ENCODE measurements at places on chromosomes 6 and 20. TPM values are rescaled to one million over a fixed set of nuclear protein-coding genes. Genes with fewer than 3 reads are reported as not detected.

DNA sequence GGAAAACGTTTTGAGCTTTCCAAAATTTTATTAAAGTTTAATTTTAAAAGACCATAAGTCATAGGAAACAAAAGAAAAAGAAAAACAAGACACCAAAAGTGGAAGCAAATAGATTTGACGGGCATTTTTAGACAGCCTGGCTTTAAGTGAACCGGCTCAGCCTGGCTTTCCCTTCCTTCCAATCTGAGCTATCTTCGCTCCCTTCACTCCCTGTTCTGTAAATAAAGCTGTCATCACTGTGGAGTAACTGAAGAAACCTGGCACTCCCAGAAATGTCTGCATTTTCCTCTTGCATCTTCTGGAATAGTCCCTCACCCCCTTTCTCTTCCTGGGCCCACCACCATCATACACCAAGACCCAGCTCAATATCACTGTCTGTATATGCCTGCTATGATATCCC is 131.9 kb downstream of the IMPG1 start:
- no peak for DNase-seq

DNA sequence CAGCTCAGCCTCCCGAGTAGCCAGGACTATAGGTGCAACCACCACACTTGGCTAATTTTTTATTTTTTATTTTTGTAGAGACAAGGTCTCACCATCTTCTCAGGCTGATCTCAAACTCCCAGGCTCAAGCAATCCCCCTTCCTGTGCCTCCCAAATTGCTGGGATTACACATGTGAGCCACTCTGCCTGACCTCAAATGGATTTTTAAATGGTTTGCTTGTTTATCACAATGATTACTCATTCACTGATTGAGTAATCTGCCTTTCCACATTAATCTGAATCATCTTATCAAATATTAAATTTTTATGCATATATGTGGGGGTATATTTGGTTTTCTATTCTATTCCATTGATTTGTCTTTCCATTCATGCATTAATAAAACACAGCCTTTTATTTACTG is 9.4 kb upstream of the KHDC1L start:
- DNase-seq, result no peak

- no peak for DNase-seq
Observed at GRCh38 chr6:39178235-39178634, 51.0 kb downstream of the KCNK5 start.

RAET1L gene
- total RNA-seq, result 0.53 TPM

DNA sequence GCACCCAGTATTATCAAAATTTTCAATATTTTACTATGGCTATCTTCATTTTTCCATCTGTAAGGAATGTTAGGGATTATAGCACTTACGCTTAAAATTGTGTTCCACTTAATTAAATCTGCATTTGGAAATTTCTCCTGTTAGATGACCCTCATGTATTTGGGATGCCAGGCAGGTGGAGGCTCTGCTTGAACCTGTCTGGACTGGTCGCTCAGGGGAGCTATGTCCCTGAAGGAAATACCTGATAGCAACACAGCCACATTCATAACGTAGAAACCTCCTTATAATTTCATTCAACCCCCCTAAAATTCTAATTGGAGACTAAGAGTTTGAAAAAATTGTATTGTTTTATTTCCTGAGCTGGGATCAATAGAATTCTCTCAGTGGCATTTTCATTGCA is 636.0 kb upstream of the MMS22L start:
- DNase-seq, result no peak

TTK gene
- total RNA-seq, result 0.52 TPM

DNA sequence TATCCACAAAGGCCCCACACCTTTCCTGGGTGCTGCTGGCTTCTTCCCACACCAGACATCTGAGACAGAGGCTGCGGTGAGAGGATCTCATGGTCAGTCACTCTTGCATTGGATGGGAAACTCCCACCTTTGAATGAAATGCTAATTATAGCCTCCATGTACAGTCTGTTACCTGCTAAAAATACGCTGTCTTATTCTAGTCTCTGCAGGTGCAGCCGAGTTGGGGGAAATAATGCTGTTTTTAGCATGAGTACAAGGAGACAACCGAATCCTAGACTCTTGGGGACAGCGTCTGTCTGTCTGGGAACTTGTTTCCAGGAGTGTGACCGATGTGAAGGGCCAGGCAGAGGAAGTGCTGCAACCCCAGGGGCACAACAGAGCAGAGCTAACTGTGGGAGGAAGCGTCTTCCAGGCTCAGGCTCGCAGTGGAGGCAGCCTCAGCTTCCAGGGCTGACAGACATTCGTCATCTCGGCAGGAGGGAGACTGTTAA is 286.2 kb downstream of the PREX1 start:
- DNase-seq, result no peak

DNA sequence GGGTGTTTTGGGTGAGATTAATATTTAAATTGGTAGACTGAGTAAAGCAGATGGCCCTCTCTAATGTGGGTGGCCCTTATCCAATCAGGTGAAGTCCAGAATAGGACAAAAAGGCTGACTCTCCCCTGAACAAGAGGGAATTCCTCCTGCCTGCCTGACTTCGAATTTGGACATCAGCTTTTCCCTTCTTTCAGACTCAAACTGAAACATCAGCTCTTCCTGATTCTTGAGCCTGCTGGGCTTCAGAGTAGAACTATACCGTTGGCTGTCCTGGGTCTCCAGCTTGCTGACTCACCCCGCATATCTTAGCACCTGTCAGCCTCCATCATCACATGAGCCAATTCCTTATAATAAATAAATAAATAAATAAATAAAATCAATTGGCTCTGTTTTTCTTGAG is 15.0 kb upstream of the TGM6 start:
- DNase-seq, result no peak

- DNase-seq, result no peak
Observed at GRCh38 chr20:1808101-1808500, 87.1 kb upstream of the SIRPA start.

SNX5 gene
- 28.1 TPM for total RNA-seq

DNA sequence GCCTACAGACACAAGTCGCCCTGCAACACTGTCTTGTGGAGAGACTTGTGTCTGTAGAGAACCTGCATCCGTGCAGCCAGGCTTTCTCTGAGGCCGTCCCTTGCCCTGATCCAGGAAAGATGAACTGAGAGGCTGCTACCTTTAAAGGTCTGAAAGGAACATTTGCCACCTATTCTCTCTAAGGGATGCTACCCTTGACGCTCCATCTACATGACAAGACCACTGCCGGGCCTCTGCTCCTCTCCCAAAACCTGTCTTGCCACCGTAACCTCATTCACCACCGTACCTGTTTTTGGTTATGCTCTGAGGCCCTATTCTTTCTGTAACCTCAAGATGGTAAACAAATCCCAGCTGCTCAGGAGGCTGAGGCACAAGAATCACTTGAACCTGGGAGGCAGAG is 73.9 kb downstream of the FOXF2 start:
- DNase-seq, result no peak

DNA sequence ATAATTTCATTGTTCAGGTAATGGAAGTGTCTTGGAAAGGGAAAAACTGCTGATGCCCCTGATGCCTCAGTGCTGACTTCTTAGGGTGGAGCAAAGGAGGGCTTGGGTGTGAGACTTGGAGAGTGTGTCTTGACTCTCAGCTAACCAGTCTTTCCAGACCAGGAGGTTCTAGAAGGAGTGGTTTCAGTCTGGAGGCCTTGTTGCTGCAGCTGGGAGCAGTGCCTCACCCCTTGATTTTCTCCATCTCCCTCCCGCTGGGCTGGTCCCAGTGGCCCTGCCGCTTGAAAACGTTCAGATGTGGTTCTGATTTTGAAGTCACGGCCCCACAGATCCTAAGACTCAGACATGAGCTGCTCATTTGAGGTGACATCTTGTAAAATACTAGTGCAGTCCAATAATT is 5.4 kb downstream of the DSP start:
- DNase-seq, result no peak

- DNase-seq, result peak; percentile 67
Observed at GRCh38 chr6:144488590-144488989, 203.5 kb downstream of the UTRN start.

KCNB1 gene
- total RNA-seq, result 0.28 TPM

GRCh38 chr6:135813401-135813800 is 38.1 kb upstream of the PDE7B start:
- no peak for DNase-seq

ID4 gene
- total RNA-seq, result 11.8 TPM

DNA sequence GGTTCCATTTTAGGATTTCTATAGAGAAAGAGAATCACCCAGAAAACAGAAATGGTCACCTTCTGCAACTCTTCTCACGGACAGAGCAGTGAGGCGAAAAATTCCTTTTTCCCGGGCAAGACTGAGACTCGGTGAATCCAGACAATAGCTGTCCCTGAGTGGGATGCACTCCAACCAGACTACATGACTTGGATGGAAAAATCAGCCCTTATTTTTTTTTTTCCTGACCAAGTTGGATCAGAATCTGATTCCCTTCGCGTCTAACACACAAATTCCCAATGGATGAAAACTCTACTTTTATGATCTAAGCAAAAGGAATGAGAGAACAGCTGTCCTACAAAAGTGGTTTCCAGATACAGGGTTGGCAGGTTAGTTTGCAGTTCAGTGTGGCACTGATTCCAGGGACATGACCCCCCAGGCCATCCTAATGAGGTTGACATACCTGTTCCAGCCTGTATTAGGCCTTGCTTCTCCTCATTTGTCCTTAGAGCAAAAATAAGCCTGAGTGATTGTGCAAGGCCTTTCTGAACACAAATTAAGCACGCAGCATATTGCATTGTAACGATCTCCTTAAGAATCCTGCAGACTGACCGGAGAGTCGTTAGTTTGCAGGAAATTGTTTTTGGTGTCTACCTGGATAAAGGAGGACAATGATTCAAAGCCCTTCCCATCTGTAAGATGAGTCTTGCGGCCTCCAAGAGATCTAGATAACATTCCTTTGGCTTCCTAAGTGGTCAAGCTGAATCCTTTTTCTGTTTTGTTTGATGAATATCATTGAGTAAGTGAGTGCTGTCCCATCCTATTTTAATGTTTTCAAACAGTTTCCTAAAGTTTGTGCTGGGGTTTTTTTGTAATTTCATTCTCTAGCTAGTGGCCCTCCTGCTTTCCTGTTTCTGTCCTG is 1.5 kb upstream of the NEDD9 start:
- no peak for DNase-seq

GRCh38 chr6:124433387-124434160 is 528.7 kb upstream of the RNF217 start:
- DNase-seq, result no peak

- no peak for DNase-seq
Observed at GRCh38 chr6:100138346-100139022, 144.5 kb upstream of the MCHR2 start.

CCN6 gene
- not detected for total RNA-seq

SNX9 gene
- 27.4 TPM for total RNA-seq

GRCh38 chr6:167470836-167471547 is 146.1 kb downstream of the TTLL2 start:
- no peak for DNase-seq

- DNase-seq, result no peak
Observed at GRCh38 chr6:141437685-141438084, 695.0 kb upstream of the GJE1 start.

DNA sequence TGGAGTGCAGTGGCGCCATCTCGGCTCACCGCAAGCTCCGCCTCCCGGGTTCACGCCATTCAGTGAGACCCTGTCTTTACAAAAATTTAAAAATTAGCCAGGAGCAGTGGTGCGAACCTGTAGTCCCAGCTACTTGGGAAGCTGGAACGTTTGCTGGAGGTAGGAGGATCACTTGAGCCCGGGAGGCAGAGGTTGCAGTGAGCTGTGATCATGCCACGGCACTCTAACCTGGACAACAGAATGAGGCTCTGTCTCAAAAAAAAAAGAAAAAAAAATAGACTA is 5.7 kb upstream of the PARD6B start:
- no peak for DNase-seq

POU3F2 gene
- total RNA-seq, result not detected

ISM1 gene
- total RNA-seq, result 5.6 TPM

DNA sequence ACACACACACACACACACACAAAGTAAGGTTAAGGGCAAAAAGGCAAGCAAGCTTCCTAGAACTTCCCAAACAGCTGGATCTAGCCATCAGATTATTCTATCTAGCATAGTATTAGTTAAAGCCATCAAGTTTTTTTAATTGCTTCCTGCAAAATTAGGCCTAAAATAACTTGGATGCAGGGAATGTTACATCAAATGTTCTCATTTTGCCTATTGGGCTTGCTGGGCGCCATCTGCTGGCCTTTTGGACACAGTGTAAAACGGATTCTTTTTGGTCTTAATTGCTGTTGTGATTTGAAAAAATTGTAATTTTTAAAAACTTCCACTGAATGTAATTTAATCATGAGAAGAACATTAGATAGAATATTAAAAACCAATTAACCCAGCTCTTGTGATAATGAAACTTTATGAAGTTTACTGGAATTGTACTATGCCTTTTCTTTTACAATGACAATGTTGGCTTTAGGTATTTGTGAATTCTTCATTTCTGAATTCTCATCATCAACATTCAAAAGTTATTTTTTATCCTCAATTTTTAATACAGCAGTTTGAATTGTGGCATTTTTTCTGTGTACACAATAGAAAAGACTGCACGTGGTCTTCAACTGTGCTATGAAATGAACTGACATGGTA is 6.8 kb downstream of the MKKS start:
- peak; percentile 44 for DNase-seq

GRCh38 chr20:19218411-19218810 is 6.0 kb downstream of the SLC24A3 start:
- no peak for DNase-seq

GRCh38 chr6:153816366-153816765 is 222.7 kb upstream of the OPRM1 start:
- DNase-seq, result no peak

TMEM244 gene
- not detected for total RNA-seq

GRCh38 chr20:63544241-63544957 is 3.1 kb downstream of the SRMS start:
- no peak for DNase-seq

MCM9 gene
- 7.5 TPM for total RNA-seq

GRCh38 chr20:23874747-23875146 is 4.8 kb downstream of the CST5 start:
- no peak for DNase-seq

Data from pancreas (tissue), 10 donors.